ENCODE measurements at places on chromosomes 5 and 9.
A peak's percentile ranks its signal among the peaks of the same experiment; 100 is the strongest.

- DNase-seq: no peak
Observed at GRCh38 chr5:144202726-144203125, 32.1 kb downstream of the KCTD16 start.

- DNase-seq: no peak
Observed at GRCh38 chr9:98226957-98227356, 28.5 kb downstream of the TBC1D2 start.

GRCh38 chr9:7479300-7479699 is 320.3 kb downstream of the DMAC1 start:
- DNase-seq: no peak

DNA sequence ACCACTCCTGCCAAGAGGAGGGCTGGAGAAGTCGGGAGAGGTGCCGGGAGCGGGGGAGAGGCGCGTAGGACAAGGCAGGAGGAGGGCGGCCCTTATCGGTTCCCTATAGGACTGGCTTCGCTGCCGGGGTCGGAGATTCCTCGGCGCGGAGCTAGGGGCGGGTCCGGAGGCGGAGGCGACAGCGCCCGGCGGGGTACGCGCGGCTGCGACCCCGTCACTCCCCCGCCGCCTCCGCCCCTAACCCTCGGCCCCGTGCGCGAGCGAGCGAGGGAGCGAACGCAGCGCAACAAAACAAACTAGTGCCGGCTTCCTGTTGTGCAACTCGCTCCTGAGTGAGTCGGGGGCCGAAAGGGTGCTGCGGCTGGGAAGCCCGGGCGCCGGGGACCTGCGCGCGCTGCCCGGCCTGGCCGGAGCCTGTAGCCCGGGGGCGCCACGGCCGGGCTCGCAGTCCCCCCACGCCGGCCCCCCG is 2.0 kb downstream of the GLIS3 start:
- DNase-seq: no peak

DNA sequence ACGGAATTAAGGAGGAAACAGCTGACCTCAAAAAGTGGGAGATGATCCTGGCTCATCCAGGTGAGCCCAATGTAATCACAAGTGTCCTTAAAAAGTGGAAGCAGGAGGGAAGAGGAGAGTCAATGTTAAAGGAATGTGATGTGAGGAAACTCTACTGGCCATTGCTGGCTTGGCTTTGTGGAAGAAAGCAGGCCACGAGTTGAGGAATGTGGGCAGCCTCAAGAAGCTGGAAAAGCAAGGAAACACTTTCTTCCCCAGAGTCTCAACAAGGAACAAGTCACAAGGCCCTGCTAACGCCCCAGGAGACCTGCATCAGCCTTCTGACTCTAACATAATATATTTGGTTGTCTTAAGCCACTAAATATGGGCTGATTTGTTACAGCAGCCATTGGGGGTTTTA is 252.8 kb downstream of the PSAT1 start:
- DNase-seq: no peak

DNA sequence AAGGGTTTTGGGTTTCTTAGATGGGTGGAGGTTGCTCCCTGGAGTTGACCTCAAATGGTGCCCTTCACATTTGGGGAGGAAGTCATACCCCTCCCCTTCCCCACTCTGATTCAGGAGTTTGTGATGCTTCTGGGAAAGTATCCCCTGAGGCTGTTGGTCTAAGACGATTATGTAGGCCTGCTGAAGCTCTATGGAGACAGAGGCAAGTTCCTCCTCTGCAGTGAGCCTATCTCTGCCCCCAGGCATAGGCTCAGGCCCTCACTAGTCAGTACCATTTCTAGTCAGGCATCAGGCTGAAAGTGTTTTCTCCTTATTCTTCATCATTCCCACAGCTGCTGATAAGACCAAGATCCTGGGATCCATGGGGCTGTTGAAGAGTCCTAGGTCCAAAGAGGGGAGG is 271.6 kb upstream of the NUDT12 start:
- no peak for DNase-seq

GRCh38 chr9:99235926-99236634 is 14.0 kb downstream of the SEC61B start:
- DNase-seq: no peak

- no peak for DNase-seq
Observed at GRCh38 chr5:90606539-90606938, 47.9 kb downstream of the ADGRV1 start.

- DNase-seq: no peak
Observed at GRCh38 chr5:68331192-68332079, 115.9 kb downstream of the PIK3R1 start.

DNA sequence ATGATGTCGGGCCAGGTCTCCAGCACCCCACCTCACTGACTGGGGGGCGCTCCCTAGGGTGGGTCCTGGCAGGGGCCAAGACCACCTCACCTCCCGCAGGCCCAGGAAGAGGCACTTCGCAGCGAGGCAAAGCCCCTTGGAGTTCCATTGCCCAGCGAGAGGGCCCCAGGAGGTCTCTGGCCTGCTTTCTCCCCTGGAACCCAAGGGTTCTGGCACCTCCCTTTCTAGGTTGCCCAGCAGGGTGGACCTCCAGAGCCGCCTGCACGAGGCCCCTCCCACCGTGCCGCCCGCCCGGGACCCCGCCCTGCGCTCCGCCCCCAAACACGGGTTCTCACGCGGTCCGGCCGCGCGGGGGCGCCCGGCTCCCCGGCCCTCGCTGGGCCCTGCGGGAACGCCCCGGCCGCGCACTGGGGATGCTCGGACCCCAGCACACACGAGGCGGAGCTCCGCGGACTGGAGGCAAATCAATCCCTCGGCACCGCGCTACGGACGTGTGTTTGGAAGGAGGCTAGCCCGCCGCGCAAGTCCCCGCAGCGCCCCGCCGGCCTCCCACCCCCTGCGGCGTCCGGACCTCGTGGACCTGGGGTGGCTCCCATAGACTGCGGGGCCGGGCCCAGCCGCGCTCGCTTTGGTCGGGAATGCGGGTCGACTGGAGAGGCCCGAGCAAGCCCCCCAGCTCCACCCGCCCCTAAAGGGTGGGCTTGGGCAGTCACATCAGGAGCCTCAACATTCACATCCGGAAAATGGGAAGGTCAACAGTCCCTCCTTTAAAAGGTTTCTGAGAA is 99.5 kb upstream of the LMX1B start:
- DNase-seq: peak; percentile 15

DNA sequence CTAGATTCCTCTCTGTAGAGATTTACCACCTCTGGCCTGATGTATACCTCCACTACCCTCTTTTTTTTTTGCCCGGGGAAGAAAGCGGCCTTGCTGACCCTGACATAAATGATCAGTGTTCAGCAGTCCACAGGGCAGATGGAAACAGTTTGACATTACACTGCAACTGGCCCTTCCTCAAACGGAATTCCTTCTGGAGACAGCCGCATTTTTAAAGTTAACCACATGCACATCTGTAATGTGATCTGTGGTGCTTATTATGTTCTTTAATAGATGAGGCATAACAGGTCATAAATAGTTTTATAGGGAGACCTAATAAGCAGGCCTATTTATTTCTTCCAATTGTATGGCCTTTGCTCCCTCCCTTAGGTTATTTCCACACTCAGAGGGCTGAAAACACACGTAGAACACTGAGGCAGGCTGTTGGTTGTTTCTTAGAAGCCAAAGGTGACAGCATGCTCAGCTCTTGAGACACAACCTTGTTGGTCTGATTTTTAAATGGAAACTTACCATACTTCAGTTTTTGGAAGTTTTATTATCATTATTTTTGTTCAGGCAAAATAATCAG is 84.0 kb upstream of the APC start:
- no peak for DNase-seq

GRCh38 chr5:76960004-76960625 is 7.3 kb downstream of the CRHBP start:
- DNase-seq: no peak

GRCh38 chr9:6132650-6133049 is 83.0 kb upstream of the IL33 start:
- no peak for DNase-seq

DNA sequence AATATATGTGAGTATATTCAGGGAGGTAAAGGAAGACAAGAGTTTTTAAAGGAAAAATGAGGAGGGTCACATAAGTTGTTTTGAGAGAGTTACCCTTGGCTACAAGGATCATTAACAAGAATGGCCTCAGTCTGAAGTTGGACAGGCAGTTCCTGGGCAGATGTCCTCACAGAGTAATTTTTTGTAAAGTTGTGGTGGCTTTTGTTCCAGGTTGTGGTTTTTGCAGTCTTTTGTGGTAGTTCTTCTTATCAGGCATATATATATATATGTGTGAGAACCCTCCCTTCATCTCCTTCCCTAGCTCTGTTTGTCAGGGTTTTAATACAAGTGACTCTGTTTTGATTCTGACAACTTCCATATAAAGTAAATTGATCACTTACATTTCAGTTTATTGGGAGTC is 60.0 kb downstream of the CSNK1G3 start:
- no peak for DNase-seq

- DNase-seq: no peak
Observed at GRCh38 chr5:9318031-9318430, 227.8 kb downstream of the SEMA5A start.

DNA sequence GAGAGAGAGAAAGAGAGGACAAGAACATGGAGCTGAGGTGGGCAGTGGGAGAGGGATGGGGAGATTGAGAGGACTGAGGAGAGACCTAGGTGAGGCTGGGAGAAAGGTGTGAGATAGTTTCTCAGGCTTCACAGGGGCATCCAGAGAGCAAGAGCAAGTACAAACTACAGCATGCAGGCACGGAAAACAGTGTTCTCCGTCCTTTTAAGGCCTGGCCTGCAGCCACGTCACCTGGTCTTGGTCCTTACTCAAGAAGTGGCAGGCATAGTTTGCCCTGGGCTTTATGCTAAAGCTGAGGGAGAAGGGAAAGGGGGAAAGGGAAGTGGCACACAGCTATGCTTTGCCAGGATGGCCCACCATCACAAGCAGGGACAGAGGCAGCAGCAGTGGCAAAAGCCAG is 65.7 kb downstream of the SIL1 start:
- no peak for DNase-seq

DNA sequence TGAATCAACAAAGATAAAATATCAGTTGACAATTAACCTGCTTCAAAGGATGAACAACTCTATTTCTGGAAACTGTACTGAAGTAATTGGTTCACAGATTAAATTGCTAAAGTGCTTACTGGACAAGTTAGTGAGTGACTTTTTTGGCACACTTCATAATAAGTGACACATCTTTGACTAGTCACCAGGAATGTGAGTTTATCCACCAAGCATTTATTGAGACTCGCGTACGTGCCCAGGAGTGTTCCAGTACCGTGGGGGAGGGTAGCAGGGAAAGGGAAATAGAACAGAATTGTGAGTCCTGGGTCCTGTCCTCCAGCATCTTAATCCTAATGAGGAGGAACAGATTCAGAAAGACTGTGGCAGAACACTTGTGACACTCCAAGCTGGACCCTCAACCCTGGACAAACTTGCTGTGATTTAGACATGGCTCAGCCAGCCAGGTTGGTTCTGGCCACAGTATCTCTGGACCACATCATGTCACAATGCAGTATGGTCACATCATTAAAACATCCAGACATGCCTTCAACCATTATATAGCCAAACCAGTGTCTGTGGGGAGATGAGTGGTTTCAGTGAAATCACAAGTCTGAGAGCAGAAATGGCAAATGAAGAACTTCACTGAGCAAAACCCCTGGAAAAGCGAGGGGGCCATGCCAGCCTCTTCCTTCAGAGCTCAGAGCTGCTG is 623.1 kb downstream of the BNC2 start:
- no peak for DNase-seq

DNA sequence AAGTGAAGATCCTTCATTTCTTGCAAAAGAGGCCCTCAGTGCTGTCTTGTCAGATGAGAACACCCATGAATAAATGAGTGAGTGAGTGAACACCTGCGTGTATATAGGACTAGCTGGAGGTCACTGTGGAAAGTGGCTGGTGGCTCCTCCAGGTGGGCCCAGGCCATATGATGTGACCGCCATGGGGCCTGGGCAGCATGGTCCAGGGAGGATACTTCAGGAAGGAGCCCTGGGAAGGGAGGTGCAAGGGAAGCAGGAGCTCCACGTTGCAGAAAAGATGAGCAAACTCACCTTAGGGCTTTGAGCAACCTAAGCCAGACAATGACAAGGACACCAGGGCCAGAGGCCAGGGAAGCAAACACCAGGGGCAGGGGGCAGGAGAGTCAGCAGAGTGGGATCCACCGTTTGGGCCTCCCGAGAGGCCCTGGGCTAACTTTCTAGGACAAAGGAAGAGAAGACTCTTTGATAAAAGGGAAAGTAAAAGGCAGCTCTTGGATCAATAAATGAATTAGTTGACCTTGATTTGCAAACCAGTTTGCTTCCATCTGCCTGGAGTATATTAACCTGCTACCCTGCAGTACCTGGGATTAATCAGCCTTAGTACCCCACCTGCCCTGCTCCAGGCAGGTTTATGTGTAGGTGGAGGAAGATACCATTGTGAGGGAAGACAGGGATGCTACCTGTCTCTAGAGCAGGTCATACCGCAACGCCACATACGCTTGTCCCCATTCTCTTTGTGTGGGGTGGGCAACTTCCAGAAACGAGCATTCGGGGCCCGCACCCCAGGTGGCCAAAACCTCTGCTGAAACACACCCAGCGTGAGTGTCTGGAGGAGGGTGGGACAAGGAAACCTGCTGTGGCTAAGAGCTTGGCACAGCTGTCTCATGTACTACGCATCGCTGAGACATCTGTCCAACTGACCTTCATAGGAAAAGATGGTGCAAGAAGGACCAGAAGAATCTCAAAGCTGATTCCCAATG is 51.4 kb upstream of the OLFM1 start:
- DNase-seq: no peak

- DNase-seq: no peak
Observed at GRCh38 chr5:59483971-59484472, 409.5 kb downstream of the PDE4D start.

DNA sequence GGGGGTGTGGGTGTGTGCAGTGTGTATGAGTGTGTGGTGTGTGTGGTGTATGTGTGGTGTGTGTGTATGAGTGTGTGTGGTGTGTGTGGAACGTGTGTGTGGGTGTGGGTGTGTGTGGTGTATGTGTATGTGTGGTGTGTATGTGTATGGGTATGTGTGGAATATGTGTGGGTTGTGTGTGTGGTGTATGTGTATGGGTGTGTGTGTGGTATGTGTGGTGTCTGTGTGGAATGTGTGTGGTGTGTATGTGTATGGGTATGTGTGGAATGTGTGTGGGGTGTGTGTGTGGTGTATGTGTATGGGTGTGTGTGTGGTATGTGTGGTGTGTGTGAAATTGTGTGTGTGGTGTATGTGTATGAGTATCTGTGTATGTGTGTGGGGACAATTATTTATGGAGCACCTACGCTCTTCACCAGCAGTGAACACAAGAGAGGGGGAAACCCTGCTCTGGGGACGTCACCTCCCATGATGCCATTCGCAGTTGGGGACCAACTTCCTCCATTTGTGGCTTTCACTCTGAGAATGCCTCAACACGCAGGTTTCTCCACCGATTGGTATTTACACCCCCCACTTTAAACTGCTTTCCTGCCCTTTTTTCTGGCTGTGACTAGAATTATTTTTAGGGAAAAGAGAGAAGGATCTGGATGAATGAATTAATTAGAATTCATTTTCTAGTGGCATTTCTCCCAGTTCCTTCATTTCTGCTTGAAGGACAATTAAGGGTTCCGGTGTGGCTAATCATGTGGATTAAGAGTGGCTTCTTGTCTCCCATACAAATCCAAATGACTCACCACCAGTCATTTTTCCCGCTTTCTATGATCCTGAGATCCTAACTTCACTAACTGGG is 238.1 kb downstream of the ROR2 start:
- DNase-seq: no peak

Data from stimulated activated CD8-positive, alpha-beta memory T cell treated with anti-CD3 and anti-CD28 coated beads, Interleukin-4, amount 100 ng/mL, for 1 hour (primary cell).